NCI-H774 (cell line): ENCODE measurements at places on chromosomes 2 and 18.
A peak's percentile ranks its signal among the peaks of the same experiment; 100 is the strongest.

GRCh38 chr2:97758131-97758705, 44.8 kb downstream of the ZAP70 start:
- DNase-seq = no peak

GRCh38 chr18:52903857-52904256, 563.9 kb downstream of the DCC start:
- peak; percentile 24 for DNase-seq

GRCh38 chr2:39476524-39476923, 39.4 kb upstream of the MAP4K3 start:
- DNase-seq = no peak

- DNase-seq = no peak
Observed at GRCh38 chr2:180728928-180729559, 251.4 kb upstream of the UBE2E3 start.

- DNase-seq = no peak
Observed at GRCh38 chr18:48948112-48949049, 2.4 kb downstream of the SMAD7 start.

DNA sequence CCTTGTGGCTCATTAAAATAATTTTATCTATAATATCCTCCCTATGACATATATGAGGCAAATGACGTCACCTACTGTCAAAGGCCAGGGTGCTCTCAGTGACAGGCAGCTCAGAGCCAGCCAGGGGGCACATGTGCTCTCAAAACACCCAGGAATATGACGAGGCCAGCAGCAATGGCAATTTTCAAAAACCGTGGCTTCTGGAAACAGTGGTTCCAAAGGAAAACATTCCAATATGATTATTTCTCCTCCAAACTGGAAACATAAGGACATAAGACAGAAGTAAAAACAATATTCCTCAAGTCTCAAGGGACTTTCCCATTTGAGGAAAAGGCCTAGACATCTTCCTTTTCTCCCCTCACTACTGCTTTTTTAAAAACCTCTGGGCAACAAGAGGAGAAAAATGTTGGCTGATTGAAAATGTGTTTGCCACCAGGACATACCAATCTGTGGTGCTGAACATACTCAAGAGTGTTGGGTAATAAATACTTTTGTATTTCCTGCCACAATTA, 40.8 kb downstream of the RNF152 start:
- no peak for DNase-seq

DNA sequence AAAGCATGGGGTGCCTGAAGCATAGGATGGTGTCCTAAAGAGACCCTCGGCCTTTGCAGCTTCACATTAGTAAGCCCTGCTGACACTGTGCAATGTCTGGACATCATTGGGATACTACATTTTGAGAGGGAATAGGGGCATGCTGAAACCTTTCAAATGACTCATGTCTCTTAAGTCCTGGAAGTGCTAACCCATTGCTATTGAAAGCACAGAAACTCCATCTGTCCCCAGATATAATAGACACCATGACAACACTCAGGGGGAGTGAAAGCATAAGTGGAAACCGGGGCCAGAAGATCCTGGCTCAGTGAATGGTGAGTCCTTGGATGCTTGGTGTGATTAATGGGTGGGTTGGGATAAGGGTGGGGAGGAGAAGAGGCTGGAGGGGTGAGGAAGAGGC, 595.5 kb upstream of the ID2 start:
- no peak for DNase-seq

- no peak for DNase-seq
Observed at GRCh38 chr2:205994344-205994743, 91.6 kb downstream of the INO80D start.

GRCh38 chr2:189179570-189179950, at the start of gene COL5A2:
TSS of gene COL5A2 (minus strand) at chr2:189179761. CDS start at chr2:189179604, 157 bp downstream.
- no peak for DNase-seq

DNA sequence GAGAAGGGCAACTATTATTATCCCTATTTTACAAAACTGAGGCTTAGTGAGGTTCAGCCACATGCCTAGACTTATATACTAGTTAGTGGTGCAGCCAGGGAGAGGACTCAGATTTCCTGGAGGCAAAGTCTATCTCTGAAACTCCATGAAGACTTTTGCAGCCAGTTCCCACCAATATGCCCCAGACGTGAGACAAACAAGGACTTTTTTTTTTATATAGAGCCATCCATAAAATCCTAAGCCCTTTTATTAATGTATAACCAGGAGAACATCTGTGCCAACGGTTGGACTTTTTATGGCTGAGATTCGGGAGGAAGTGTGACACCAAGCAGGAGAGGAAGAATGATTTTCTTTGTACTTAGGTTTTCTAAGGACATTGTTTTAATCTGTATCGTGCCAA, 29.9 kb downstream of the LIPG start:
- DNase-seq = no peak

DNA sequence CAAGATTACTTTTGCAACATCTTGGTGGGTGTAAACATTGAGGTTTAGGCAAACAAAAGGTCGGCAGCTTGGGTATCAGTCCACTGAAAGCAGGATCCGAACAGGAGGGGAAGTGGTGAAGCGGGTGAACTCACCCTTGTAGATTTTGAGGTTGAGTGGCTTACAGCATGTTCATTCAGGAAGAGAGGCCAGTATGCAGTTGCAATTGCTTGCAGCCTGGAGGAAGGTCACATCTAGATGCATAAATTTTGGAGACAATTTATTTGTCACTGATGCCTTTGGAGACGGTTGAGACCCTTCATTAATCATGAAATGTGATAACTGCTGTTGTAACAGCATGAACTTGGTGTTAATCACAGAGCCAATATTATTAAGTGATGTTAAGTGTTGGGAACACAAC, 131.1 kb downstream of the LTBP1 start:
- no peak for DNase-seq

GRCh38 chr18:60549338-60549960, 176.9 kb upstream of the MC4R start:
- DNase-seq = peak; percentile 74

GRCh38 chr2:159882130-159882745, 84.2 kb upstream of the CD302 start:
- DNase-seq = no peak

DNA sequence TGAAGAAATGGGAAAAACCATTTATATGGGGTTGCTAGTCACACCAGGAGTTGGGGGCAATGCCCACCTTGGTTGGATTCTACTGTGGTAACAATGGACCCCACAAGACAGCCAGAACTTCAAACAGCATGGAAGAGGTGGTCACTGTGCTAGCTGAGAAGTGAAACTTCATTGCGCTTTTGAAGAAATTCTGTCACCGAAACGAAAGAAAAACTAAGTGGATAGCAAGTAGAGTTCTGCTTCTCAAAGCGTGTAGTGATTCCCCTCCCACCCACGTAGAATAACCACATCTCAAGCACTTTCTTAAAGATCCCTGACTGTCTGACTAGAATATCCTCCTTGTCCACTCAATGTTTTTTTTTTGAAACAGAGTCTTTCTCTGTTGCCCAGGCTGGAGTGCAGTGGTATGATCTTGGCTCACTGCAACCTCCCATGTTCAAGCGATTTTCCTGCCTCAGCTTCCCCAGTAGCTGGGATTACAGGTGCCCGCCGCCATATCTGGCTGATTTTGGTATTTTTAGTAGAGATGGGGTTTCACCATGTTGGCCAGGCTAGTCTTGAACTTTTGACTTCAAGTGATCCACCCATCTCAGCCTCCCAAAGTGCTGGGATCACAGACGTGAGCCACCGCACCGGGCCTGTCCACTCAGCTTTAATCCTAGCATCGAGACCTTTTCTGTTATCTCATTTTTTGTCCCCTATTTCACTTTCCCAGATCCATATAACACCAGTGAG, 30.1 kb upstream of the CCL20 start:
- DNase-seq = no peak

- DNase-seq = no peak
Observed at GRCh38 chr2:98483257-98483861, 38.7 kb downstream of the INPP4A start.

DNA sequence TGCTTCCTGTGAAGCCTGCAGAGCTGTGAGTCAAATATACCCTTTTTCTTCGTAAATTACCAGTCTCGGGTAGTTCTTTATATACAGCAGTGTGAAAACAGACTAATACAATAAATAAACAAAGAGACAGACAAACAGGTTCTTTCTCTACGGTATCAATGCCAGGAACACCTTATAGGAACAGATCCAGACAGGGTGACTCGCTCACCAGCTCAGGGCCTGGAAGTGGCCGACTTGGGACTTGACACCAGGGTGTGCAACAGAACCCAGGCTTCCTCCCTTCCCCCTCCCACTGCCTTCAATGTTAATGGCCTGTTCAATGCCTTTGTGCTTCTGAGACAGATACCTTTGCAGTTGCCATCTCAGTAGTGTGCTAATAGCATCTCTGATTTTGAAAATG, 309.5 kb downstream of the ALK start:
- no peak for DNase-seq

DNA sequence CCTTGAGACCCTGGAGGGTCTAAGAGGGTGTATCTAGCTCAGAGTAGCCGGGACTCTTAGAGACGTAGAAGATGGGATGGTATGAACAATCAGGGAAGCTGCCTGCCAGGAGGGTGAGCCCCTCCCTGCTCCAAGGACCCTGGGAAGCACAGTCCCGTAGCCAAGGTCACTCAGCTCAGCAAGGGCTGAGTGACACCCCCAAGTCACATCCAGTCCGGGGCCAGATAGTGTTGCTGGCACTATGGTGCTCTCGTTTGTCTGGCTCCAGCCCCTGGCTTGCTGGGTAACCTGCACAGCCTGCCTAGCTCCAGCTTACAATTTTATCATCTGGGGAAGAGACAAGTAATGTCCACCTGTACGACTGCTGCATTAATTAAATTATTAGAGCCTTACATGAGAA, 22.3 kb downstream of the REEP1 start:
- DNase-seq = no peak

GRCh38 chr18:57802213-57803102, 657 bp downstream of the ATP8B1 start:
- no peak for DNase-seq

- DNase-seq = no peak
Observed at GRCh38 chr18:54257015-54257414, 12.3 kb upstream of the POLI start.

GRCh38 chr2:54480025-54480424, 23.9 kb downstream of the SPTBN1 start:
- peak; percentile 32 for DNase-seq

GRCh38 chr2:102801098-102801718, 39.4 kb downstream of the TMEM182 start:
- DNase-seq = no peak

DNA sequence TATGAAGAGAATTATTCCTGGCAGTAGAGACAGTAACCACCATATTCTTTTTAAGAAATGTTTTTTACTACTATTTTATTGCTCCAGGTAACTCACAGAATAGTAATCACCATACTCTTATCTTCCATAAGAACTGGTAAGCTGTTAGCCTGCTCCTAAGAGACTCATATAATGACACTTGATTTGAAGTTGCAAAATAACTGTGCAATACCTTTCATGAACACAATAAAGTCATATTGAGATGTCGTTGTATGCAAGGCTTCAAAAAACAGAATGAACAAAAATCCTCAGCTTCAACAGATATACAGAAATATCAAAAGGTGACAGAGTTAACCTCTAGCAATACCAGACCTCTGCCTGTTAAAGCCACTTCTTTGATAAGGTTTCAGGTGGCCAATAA, 360.1 kb downstream of the NBAS start:
- no peak for DNase-seq

- DNase-seq = peak; percentile 24
Observed at GRCh38 chr2:15561574-15562344, 625 bp upstream of the NBAS start.

- DNase-seq = no peak
Observed at GRCh38 chr2:23445450-23445868, 60.5 kb downstream of the KLHL29 start.

DNA sequence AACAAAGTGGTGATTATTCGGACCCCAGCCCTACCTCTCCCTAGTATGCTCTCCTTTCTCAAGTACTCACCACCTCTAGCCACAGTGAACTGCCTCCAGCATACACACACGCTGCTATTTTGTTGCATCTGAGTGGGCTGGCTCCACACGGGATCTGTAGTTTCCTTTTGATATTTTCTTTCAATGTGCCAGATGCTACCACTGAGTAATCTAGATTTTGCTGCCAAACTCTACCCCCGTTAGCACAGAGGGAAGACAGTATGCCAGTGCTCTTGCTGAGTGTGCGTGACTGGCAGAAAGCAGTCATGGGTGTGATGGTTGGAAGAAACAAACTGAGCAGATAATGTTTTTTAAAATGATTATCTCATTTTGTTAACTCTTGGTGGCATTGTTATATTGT, 11.6 kb downstream of the CFLAR start:
- no peak for DNase-seq

DNA sequence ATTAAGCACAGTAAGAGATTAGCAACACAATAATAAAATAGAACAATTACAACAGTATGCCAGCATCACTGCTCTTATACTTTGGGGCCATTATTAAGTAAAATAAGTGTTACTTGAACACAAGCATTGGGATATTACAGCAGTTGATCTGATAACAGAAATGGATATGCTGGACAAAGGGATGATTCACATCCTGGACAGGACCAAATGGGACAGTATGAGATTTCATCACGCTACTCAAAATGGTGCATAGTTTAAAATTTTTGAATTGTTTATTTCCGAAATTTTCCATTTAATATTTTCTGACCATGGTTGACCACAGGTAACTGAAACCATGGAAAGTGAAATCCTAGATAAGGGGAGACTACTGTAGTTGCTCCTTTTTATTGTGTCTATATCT, 138.2 kb downstream of the UBR3 start:
- DNase-seq = no peak

- no peak for DNase-seq
Observed at GRCh38 chr2:207771421-207771820, 1.7 kb upstream of the FZD5 start.

DNA sequence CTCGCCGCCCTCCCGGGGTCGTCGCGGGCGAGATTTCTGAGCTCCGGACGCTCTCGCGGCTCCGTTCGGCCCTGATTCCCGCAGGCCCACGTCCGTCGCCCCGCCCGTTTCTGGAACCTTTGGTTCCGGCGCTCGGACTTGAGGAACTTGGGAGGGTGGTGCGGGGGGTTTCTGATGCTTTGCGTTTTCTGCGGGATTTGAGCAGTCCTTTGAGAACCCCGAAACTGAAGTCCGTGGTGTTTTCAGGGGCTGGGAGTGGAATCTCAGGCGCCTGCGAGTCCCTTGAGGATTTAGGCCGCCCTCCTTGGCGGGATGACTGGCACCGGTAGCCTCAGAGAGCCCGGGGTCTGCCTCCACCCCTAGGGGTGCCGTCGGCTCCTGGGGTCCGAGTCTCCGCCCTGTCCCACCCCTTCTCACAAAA, 336 bp downstream of the THNSL2 start:
- DNase-seq = peak; percentile 26

GRCh38 chr2:212294816-212295215, 243.8 kb downstream of the ERBB4 start:
- DNase-seq = no peak

DNA sequence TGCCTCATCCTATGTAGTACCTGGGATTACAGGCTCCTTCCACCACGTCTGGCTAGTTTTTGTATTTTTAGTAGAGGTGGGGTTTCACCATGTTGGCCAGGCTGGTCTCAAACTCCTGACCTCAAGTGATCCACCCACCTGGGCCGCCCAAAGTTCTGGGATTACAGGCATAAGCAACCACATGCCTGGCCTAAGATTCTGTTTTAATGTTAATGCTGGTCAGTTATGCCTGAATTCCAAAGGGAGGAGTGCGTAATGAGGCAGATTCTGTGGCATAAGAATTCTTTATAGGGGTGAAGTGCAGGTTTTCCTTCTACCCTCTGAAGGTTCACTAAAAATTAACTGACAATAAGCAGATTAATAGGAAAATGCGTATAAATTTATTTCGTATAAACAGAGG, 1343.8 kb upstream of the LRRTM1 start:
- no peak for DNase-seq
